ENCODE measurements at places on chromosomes 2 and 18.

DNA sequence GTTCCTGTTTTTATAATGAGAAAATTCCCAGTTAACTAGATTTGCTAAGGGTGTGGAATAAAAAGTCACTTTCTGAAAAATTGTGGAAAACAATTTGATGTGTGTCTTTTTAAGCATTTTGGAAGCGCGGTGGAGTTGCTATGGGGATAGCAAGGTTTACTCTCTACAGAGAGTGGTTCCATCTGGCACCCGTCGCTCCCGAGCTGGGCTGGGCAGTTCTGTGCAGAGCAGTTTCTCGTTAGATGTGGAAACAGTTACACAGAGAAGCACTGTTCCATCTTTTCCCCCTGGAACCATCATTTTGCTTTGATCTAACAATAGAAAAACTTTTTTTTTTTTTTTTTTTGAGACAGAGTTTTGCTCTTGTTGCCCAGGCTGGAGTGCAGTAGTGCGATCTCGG, 17.4 kb downstream of the LDLRAD4 start:
- DNase-seq: no peak

DNA sequence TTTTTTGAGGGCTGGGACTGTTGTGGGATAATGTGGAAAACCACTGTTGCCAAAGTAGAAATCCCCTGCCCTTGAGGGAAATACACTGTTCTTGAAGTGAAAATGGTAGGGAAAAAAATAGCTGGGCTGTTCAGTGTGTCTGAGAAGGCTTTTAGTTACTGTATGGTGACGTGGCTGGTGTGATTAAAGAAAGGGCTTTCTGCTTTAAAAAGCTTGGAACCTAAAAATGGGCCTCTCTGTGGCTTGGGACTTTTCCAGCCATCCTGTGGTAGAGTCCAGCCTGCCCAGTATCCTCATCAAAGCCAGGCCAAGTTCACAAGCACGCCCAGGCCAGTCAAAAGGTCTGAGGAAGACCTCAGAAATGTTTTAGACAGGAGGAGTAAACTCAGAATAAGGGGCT, 6.8 kb downstream of the MGAT5 start:
- no peak for DNase-seq

- no peak for DNase-seq
These were observed 131.5 kb upstream of the LRATD1 start for GRCh38 chr2:14501061-14501460.

DNA sequence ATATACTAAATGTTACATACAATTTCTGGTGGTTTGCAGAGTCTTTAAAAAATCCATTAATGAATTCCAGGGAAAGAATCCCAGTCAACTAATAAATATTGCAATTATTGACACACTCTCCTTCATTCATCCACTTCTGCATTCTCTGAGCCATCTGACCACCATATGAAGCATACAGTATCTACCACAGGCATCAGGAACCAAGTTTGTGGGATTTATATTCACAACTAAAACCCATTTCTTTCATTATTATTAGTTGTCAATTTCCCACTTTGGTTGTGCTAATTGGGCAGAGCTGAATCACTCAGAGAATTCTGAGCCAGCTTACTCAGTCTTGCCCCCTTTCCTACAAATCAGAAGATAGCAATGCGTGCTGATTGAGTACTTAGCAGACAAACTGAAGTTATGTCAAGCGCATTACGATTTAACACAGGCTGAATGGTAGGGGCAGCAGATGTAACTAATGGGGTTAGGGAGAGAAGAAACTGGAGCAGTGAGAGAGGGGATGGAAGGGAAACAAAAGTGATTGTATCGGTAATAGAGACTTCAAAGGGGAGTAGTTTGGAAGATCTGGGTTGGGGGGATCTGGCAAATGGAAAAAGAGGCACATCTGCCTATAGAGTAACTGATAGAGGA, 52.3 kb downstream of the ZEB2 start:
- DNase-seq: no peak

DNA sequence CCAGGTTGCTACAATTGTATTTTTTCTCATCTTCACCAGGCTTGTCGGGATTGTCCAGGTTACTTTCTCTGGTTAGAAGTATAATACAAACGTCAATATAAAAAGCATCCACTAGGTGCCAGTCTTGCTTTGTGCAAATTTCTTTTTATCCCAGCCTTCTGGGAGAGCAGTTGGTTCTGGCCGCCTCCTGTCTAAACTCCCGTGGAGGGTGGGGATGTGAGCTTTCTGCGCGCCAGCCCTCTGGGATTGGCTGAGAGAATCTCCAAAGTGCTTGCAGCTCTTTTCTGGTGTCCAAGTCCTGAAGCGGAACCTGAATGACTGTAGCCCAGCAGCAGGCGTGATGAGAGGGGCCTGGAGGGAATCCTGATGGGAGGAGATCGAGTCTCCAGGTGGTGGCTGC, 22.4 kb upstream of the TOGARAM2 start:
- DNase-seq: peak; percentile 45

DNA sequence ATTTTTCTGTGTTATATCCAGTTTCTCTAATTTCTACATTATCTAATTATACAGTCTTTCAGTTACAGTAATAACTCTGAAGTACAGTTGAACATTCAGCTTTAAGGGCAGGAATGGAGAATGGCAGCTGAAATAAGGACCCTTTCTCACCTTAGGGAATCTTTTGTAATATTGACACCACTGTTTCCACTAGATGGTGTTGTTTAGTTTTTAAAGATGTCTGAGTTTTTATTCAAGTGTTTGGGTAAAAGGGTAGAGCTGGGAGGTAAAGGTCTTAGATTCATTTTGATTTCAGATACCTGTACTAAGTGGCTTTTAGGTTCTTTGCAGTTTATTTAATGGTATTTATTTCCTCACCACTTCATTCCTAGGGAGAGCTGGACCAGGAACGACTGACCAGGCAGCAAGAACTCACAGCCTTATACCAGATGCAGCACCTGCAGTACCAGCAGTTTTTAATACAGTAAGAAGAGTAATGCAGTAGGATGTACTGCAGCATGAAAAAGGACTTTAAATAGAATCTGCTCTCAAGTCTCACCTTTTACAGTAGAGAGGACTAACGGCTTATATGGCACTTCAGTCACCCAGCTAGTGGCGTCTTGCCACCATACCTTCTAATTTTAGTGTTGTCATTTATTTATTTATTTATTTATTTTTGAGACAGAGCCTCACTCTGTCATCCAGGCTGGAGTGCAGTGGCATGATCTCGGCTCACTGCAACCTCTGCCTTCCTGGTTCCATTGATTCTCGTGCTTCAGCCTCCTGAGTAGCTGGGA, 33.2 kb upstream of the KCNJ13 start:
- DNase-seq: no peak

DNA sequence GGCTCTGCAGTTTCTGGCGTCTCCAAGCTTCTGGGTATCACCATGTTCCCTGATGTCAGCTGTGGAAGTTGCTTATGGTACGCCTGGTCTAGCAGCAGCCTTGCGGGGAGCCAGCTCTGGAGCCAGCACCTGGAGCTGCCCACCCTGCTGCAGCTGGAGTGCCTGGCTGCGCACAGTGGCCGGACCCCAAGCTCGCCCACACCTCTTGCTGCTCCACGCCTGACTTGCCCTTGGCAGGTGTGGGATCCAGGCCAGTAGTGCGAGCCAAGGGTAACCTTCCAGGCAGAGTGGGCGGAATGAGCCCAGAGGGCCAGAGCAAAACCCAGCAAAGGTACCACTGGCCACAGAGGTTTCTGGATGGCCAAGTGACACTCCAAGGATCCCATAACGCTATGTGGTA, 13.2 kb upstream of the EML6 start:
- no peak for DNase-seq
